ENCODE measurements at places on chromosomes 6 and 20.

GRCh38 chr6:12265791-12266190 lies 24.4 kb upstream of the EDN1 start:
- no peak for DNase-seq

- DNase-seq = no peak
Observed at GRCh38 chr6:12622566-12622965, 94.0 kb upstream of the PHACTR1 start.

DNA sequence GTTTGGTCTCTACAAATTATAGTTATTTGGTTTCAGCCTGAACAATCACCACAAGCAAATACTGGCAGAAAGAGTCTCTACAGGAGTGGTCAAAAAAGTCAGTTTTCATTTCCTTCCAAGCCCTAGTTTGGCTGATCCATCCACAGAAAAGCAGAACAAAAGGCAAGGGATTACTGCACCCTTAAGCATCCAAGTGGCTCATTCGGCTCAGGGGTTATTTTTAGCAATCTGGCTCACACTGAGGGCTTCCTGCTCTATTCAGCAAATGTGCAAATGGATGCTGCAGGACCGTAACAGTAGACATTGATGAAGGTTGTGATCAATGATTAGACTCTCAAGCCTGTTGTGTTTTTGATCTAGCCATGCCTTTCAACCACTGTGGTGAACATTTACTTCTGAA lies 62.2 kb upstream of the FABP7 start:
- DNase-seq = no peak

- DNase-seq = no peak
Observed at GRCh38 chr6:105898286-105898685, 187.8 kb upstream of the PRDM1 start.

GRCh38 chr20:53764415-53764800 lies 170.8 kb upstream of the ZNF217 start:
- no peak for DNase-seq

All from activated gamma-delta T cell treated with anti-CD3 and anti-CD28 coated beads, Interleukin-2, amount 50 U/mL, for 16 hours (primary cell).